Liver (tissue), 10 donors: ENCODE measurements at places on chromosomes 1 and 21. TPM values are rescaled to one million over a fixed set of nuclear protein-coding genes. Genes with fewer than 3 reads are reported as not detected.

GRCh38 chr1:6502000-6502891, 10.8 kb upstream of the PLEKHG5 start:
- H3K4me1 ChIP-seq, result peaks cover 2% of the 10 kb centered on the region
- no peaks in the 10 kb centered on the region for H3K36me3 ChIP-seq
- no peaks in the 10 kb centered on the region for H3K27me3 ChIP-seq
- DNase-seq, result no peak
- H3K4me3 ChIP-seq, result no peak overlapping the region

- H3K27me3 ChIP-seq, result no peaks in the 10 kb centered on the region
- H3K27ac ChIP-seq, result no peak overlapping the region
- H3K4me3 ChIP-seq, result no peak overlapping the region
These were observed 205.0 kb downstream of the HMCN1 start for GRCh38 chr1:185939142-185939541.

DNA sequence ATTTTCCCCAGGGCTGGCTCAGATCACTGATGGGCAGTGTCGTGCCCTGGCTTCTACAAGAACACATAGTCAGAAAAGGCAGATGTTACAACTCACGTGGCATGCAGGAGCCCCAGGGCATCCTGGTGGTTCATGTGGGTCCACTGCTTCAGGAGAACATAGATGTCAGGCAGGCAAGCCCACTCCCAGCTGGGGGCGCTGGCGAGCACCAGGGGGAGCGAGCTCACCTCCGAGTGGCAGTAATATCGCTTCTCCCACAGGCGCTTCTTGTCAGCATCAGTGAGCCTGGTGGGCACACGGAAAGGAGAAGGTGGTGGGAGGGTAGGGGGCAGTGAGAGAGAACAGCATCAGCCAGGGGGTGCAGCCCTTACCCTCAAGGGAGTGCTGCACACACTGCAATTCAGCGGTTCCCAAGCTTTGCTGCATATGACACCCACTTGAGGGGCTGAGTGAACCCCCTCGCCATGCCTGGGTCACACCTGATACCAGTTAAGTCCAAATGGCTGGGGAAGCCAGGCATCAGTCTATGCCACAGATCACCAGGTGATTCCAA, 34.3 kb upstream of the PPP1R15B start:
- no peak overlapping the region for H3K27ac ChIP-seq
- H3K4me3 ChIP-seq, result no peak overlapping the region
- H3K4me1 ChIP-seq, result peaks cover 23% of the 10 kb centered on the region
- peaks cover 8% of the 10 kb centered on the region for H3K36me3 ChIP-seq
- no peaks in the 10 kb centered on the region for H3K27me3 ChIP-seq
- peak; percentile 49 for DNase-seq

- DNase-seq, result no peak
- H3K27ac ChIP-seq, result no peak overlapping the region
- no peaks in the 10 kb centered on the region for H3K4me1 ChIP-seq
- no peaks in the 10 kb centered on the region for H3K27me3 ChIP-seq
These were observed 13.5 kb upstream of the ATP2B4 start for GRCh38 chr1:203612932-203613682.

DNA sequence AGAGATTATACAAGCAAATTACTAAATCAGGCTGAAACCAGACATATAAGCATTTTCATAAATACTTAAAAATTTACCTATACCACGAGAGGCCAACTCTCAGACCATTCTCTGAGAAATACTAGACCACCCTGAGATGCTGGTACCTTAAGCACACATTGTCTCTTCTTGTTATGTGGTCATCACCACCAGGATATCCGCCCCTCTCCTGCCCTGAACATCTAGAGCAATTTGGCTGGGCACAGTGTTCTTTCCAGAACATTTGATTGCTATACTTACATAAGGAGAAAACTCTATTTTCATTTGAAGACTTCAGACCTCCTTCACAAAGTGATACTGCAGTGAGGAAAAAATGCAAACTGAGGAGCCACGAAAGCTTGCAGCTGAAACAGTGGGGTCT, 36.2 kb upstream of the DUSP10 start:
- no peaks in the 10 kb centered on the region for H3K36me3 ChIP-seq
- no peak overlapping the region for H3K4me3 ChIP-seq
- peaks cover 2% of the 10 kb centered on the region for H3K4me1 ChIP-seq
- H3K27me3 ChIP-seq, result no peaks in the 10 kb centered on the region
- DNase-seq, result no peak

GRCh38 chr1:9910076-9910422, at the start of gene CTNNBIP1:
CTNNBIP1 (minus strand) TSS chr1:9910269; CDS start chr1:9872064, 38,205 bp downstream.
- peak within 1 kb of the TSS; percentile 73 for H3K4me3 ChIP-seq
- H3K4me1 ChIP-seq, result peaks cover 32% of the 10 kb centered on the region
- no peak for DNase-seq
- H3K36me3 ChIP-seq, result no peaks in the 10 kb centered on the region
- H3K27ac ChIP-seq, result peak within 1 kb of the TSS; percentile 81

DNA sequence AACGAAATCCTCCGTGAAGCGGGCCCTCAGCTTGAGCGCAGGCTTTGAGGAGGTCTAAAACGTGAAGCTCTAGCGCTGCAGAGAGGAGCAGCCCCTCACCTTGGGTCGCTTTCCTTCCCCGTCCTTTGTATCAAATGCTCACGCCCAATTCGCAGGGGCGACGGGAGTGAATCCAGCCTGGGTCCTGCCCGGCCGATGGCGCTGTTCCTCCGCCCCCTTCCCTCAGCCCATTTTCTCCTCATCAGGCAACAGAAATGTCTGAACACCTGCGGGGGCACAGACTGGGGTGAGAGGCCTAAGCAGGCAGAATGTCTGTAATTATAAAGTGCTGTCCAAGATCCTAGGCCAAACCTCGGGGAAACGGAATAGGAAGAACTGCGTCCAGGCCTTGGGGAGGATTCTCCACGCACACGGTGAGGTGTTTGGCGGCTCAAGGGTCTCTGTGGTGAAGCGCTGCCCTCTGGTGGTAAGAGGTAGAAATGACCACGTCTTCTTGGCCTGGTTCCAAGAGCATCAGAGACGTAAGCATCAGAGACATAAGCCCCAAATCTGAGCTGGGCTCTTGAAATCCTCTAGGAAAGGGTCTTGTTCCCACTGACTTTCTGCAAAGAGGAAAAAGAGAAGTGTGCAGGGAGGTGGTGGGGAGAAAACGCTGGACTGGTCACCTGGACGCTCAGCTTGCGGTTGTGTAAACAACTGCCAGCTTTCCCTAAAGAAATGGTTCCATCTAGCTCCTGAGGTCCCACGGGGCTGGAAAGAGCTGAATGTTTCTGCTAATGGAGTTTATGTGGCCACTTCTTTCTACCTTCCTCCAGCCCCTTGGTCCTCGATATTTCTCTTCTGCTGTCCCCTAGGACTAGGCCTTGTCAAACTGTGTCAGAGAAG, 92.1 kb upstream of the CD53 start:
- no peak overlapping the region for H3K4me3 ChIP-seq
- no peaks in the 10 kb centered on the region for H3K4me1 ChIP-seq
- H3K27ac ChIP-seq, result no peak overlapping the region
- peak; percentile 71 for DNase-seq

- DNase-seq, result peak; percentile 80
- H3K4me3 ChIP-seq, result no peak overlapping the region
- no peaks in the 10 kb centered on the region for H3K36me3 ChIP-seq
These were observed 9.1 kb downstream of the IBA57 start for GRCh38 chr1:228174482-228175315.

DNA sequence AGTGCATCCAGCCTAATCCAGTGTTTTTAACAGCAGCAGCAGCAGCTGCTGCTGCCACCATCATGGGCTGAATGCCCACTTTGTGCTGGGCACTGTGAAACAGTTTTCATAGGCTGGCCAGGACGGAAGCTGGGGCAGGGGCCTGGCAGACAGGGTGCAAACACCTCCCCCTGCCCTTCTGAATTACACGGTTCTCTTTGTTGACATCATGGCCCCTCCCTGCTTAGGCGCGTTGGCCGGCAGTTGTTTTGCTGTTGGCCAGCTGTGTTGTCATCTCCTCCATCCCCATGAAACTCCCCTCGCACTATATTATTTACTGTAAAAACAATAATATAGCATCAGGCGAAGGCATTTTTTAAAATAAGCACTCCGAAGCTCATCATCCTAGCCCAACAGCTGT, 33.1 kb downstream of the PTPRU start:
- H3K27ac ChIP-seq, result no peak overlapping the region
- no peaks in the 10 kb centered on the region for H3K36me3 ChIP-seq
- H3K27me3 ChIP-seq, result no peaks in the 10 kb centered on the region
- H3K4me3 ChIP-seq, result no peak overlapping the region
- no peak for DNase-seq

- H3K4me3 ChIP-seq, result no peak overlapping the region
- peaks cover 2% of the 10 kb centered on the region for H3K4me1 ChIP-seq
- H3K36me3 ChIP-seq, result peaks cover 8% of the 10 kb centered on the region
These were observed 37.1 kb upstream of the RAP1GAP start for GRCh38 chr1:21706151-21706835.

DNA sequence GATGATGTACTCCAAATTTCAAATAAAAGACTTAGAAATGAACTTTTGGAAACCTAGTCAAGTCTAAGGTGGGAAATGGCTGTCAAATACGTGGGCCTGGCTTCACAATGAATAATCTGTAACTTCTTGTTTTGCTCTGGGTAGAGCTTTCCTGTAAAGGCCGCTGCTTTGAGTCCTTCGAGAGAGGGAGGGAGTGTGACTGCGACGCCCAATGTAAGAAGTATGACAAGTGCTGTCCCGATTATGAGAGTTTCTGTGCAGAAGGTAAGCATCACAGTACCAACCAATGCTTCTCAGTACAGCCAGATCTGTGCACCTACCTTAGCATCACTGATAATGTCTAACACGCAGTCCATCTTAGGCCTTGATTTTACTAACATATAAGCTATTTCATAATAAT, 73.6 kb downstream of the TPR start:
- H3K36me3 ChIP-seq, result no peaks in the 10 kb centered on the region
- peaks cover 26% of the 10 kb centered on the region for H3K4me1 ChIP-seq
- no peak overlapping the region for H3K4me3 ChIP-seq
- no peak overlapping the region for H3K27ac ChIP-seq

GRCh38 chr1:178330153-178330552, 166.6 kb downstream of the CLEC20A start:
- no peaks in the 10 kb centered on the region for H3K27me3 ChIP-seq
- no peak overlapping the region for H3K4me3 ChIP-seq
- no peaks in the 10 kb centered on the region for H3K36me3 ChIP-seq
- H3K4me1 ChIP-seq, result no peaks in the 10 kb centered on the region
- H3K27ac ChIP-seq, result no peak overlapping the region
- DNase-seq, result no peak

- H3K27me3 ChIP-seq, result no peaks in the 10 kb centered on the region
- H3K27ac ChIP-seq, result no peak overlapping the region
- no peaks in the 10 kb centered on the region for H3K36me3 ChIP-seq
- DNase-seq, result no peak
These were observed 19.0 kb upstream of the AGO1 start for GRCh38 chr1:35863881-35864625.

- H3K4me3 ChIP-seq, result no peak overlapping the region
- no peaks in the 10 kb centered on the region for H3K27me3 ChIP-seq
- no peaks in the 10 kb centered on the region for H3K4me1 ChIP-seq
- DNase-seq, result no peak
- H3K36me3 ChIP-seq, result no peaks in the 10 kb centered on the region
These were observed 59.2 kb downstream of the LHX9 start for GRCh38 chr1:197976368-197976767.

GRCh38 chr1:118090130-118090529, 94.9 kb downstream of the SPAG17 start:
- DNase-seq, result no peak
- no peaks in the 10 kb centered on the region for H3K4me1 ChIP-seq
- no peak overlapping the region for H3K27ac ChIP-seq
- no peak overlapping the region for H3K4me3 ChIP-seq

- H3K4me1 ChIP-seq, result peaks cover 6% of the 10 kb centered on the region
- H3K36me3 ChIP-seq, result no peaks in the 10 kb centered on the region
- no peak overlapping the region for H3K4me3 ChIP-seq
- no peaks in the 10 kb centered on the region for H3K27me3 ChIP-seq
These were observed 316.9 kb upstream of the VAMP3 start for GRCh38 chr1:7454052-7454815.

DNA sequence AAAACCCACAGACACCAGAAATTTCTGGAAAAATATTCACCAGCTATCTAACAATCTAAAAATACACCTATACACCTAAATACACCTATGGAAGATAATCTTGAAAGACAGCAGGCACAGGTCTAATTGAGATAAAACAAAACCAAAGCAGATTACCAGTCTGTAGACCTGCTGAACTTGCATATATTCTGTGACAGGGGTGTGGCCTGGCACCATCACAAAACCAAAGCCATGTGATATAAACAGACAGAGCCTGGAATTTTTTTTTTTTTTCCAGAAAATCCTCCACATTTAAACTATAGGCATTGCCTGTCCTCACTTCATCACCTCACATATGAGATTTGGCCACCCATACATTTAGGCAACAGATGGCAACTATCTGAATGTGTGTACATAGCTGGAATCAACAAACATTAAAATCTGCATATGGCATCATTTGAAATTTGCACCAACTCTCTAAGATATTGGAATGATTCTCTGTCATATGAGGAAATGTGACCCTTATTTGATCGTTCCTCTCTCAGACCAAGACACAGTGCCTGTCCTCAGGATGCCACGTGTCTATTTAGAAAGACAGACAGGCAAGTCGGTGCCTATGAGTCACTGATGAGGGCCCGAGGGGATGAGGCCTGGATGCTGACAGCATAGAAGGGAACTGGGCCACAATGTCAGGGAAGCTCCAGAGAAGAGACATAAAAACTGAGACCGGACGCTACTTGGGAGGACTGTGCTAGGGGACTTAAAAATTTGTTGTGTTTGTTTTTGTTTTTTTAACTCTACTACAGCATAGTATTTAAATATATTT, 32.6 kb downstream of the NMNAT2 start:
- H3K4me3 ChIP-seq, result no peak overlapping the region
- H3K4me1 ChIP-seq, result no peaks in the 10 kb centered on the region
- H3K27me3 ChIP-seq, result no peaks in the 10 kb centered on the region
- no peaks in the 10 kb centered on the region for H3K36me3 ChIP-seq
- no peak overlapping the region for H3K27ac ChIP-seq

- H3K27ac ChIP-seq, result peak overlapping the region; percentile 98
- peaks cover 4% of the 10 kb centered on the region for H3K36me3 ChIP-seq
- H3K4me3 ChIP-seq, result peak overlapping the region; percentile 91
- peak; percentile 56 for DNase-seq
- H3K27me3 ChIP-seq, result no peaks in the 10 kb centered on the region
- peaks cover 7% of the 10 kb centered on the region for H3K4me1 ChIP-seq
These were observed 636 bp downstream of the VAMP4 start for GRCh38 chr1:171740987-171741871.

GRCh38 chr1:59892841-59893811, 33.4 kb downstream of the CYP2J2 start:
- H3K4me1 ChIP-seq, result peaks cover 10% of the 10 kb centered on the region
- H3K36me3 ChIP-seq, result peaks cover 4% of the 10 kb centered on the region
- H3K4me3 ChIP-seq, result no peak overlapping the region
- H3K27me3 ChIP-seq, result no peaks in the 10 kb centered on the region
- no peak overlapping the region for H3K27ac ChIP-seq
- no peak for DNase-seq

Gene RNU1-1
- under 0.01 TPM for total RNA-seq

Gene MPL
- total RNA-seq, result 1.0 TPM

Gene RAB3B
- total RNA-seq, result 5.4 TPM

Gene FCRL6
- 0.09 TPM for total RNA-seq

Gene S100A7A
- total RNA-seq, result not detected

Gene KCNC4
- 1.0 TPM for total RNA-seq

Gene ELAPOR1
- 0.42 TPM for total RNA-seq

Gene HUNK
- 0.42 TPM for total RNA-seq

Gene ACTL8
- total RNA-seq, result not detected

Gene YBEY
- total RNA-seq, result 11.3 TPM

Gene OR2L8
- 0.09 TPM for total RNA-seq

Gene CASQ1
- total RNA-seq, result not detected
